Stimulated activated naive CD4-positive, alpha-beta T cell treated with Interleukin-2 at 50 U/mL for 16 hours (primary cell): ENCODE measurements at places on chromosomes 7 and 10.

DNA sequence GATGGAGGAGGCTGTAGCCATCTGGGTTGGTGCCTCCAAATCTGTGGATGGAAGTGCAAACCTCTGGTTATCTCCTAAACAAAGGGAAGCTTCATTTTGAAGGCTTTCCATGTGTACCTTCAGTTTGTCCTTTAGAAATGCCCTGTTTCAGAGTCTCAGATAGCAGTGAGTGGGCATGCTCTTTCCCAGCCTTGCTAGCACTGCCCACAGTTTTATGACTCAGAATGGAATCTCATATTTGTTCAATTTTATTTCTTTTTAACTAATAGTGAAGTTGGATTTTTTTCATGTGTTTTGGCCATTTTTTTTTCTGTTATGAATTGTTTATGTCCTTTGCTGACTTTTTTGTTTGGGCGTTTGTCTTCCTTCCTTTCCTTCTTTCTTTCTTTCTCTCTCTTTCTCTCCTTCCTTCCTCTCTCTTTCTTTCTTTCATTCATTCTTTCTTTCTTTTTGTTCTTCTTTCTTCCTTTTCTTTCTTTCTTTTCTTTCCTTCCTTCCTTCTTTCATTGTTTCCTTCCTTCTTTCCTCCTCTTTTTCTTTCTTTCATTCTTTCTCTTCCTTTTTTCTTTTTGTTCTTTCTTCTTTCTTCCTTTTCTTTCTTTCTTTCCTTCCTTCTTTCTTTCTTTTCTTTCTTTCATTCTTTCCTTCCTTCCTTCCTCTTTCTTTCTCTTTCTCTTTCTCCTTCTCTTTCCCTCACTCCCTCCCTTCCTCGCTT is 25.6 kb downstream of the PRF1 start:
- DNase-seq = no peak

DNA sequence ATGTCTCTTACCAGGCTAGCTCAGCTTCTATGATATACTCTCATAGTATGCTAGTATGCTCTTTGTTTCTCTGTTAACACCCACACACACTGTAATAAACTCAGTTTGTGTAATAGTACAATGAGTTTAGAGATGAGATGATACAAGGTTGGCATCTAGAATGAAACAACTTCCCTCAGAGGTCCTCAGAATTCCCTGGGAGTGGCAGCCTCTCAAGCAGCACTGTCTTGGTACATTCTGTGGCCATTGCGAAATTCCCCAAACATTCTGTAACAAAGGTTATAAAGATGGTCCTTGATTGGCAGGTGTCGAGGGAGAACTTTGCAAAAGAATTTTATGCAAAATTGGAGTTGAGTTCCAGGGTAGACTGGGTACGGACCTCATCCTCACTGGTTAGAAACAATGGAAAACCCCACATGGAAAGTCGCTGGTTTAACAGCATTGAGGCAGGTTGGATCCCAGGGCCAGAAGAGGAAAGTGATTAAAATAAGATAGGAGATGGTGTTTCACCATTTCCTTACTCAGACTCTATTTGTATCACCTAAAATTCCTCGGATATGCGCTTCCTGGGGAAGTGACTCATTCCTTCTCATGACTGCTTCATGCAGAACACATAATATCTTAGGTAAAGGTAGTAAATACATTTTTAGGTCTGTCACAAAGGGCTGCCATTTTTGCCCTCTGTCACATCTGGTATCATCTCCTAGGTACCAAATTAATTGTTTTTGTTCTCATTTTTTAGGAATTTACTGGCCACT is 657.8 kb downstream of the SORCS1 start:
- no peak for DNase-seq

DNA sequence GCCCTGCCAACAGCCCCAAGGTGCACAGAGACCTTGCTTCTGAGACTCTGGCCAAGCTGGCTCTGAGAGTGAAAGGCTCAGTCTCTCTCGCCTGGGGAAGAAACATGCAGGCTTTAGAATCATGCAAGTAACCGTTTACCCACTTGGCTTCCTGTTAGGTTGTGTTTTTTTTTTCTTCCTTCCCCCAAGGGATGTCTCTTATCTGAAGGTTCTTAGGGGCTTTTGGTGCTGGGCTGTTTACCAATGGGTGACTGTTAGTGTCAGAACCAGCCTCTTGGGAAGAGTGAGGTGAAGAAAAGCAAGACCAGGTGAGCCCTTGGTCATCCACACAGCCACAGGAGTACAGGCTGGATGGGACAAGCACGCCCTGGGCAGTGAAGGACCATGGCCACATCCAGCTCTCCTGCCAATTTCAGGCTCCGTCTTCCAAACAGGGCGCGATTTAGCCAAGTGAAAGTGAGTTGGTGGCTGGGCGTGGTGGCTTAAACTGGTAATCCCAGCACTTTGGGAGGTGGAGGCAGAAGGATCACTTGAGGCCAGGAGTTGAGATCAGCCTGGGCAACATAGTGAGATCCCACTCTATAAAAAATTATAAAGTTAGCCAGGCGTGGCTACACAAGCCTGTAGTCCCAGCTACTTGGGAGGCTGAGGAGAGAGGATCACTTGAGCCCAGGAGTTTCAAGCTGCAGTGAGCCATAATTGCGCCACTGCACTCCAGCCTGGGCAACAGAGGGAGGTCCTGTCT is 76.3 kb upstream of the CUX1 start:
- DNase-seq = no peak

DNA sequence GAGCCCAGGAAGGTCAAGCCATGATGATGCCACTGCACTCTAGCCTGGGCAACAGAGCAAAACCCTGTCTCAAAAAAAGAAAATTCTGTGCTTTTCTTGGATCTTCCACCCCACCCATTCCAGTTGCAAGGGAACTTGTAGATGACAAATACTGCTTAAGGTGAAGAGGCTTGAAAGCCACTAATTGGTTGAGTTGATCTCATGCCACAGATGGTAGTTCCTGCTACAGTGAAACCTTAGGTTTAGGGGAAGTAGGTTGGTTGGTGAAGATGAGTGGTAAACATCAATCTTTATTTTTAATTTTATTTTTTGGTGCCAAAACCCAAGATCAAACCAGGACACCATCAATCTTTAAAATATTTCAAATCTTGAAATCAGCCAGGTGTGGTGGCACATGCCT is 2.9 kb upstream of the GDI2 start:
- no peak for DNase-seq

DNA sequence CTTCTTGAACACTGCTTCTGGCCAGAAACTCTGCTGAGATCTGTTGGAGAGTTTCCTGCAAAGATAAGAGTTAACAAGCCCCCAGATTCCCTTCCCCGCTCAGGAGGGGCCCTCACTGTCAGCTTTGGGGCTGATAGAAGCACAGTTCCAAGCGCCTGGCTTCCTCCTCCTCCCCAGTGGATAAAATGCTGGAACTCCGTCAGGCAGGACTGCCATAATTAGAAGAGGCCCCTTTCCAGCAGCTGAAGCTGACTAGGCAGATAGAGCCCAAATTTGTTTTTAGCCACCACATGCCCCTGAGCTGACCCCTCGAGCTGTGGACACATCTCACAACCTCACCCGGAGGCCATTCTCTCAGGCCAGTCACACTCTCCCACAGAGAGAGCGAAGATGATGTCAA is 89.4 kb downstream of the TBXAS1 start:
- no peak for DNase-seq

GRCh38 chr7:36448781-36449379 is 59.2 kb downstream of the ANLN start:
- no peak for DNase-seq

DNA sequence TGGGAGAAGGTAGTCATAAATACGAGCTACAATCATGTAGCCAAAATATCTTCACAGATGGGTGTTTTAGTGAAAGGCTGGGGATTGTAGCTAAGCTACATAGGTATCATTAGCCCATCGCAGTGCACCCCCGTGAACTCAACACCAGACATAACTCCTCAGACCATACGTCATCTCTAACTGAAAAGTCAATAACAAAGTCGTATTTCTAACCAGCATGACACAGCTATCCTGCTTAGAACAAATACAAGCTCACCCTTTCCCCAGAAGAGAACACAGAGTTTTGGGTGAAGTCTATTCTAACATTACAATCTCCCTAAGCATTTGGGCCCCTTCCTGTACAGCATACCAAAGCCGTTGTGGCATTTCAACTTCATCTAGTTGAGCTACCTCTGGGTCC is 636.6 kb upstream of the DPP6 start:
- DNase-seq = no peak

DNA sequence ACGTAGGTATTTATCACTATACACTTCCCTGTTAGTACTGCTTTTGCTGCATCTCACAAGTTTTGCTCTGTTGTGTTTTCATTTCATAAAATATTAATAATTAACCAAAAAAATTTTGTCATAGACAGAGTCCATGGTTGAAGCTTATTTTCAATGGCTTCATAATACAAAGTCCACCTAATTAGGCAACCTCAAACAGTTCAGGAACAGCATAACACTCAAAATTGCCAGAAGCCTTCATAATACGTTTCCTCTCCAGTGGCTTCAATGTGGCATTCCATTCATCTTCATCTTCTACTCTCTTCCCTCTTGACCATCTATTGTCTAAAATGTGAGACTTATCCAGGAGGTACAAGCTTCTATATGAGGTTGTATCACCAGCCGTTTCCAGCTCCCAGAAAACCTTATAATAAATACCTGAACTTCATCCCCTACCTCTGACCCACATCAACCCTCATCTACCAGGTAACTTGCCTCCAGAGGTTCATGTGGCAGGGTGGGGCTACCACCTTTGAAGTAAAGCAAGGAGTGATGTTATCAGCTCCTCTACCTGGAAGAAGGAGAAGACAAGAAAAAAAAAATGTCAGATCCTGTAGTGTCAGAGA is 337.3 kb downstream of the MALRD1 start:
- no peak for DNase-seq

GRCh38 chr7:20233362-20233761 is 16.2 kb upstream of the MACC1 start:
- no peak for DNase-seq

DNA sequence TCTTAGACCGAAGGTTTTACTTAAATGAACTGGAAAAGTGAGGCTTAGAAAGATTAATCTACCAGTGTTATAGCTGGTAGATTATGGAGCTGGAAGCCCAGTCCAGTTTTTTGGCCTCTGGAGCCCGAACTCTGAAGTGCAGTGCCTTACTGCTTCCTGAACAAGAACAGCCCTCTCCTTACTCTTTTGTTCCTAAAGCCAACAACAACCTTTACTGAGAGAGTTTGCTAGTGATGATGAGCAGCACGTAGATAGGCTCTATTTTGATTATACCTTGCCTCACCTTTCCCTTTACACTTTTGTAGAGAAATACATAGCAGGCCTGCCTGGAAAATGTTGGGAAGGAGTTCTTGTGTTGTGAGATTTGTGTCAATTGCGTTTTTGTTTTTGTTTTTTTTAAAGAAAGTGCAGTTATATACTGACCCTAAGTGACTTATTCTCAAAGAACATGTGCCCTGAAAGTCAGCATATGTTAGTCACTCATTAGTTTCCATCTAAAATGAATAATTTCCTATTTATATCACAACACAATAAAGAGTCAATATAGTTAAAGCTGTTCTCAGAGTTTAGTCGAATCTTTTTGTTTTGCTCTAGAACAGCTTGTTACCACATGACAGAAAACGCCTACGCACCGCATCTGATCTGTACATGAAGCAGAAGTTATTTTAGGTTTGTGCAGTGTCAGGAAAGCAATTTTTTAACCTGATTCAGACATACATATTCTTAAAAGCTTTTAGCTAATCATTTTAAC is 33.0 kb downstream of the PLEKHA1 start:
- DNase-seq = no peak

DNA sequence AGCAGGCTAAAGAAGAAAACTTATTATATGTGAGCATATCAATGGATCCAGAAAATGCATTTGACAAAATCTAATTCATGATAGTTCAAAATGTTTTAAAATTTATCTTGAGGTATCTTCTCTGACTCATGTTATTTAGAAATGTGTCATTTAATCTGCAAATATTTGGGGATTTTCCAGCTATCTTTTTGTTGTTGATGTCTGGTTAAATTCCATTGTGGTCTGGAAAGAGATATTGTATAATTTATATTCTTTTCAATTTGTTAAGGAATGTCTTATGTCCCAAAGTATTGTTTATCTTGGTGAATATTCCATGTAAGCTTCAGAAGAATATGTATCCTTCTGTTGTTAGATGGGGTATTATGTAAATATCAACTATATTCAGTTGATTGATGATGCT is 942.5 kb downstream of the KCNMA1 start:
- DNase-seq = no peak

- DNase-seq = no peak
Observed at GRCh38 chr10:79166741-79167140, 98.0 kb downstream of the ZMIZ1 start.

GRCh38 chr7:112596981-112597380 is 116.2 kb downstream of the LSMEM1 start:
- no peak for DNase-seq

GRCh38 chr10:16828701-16829175 is 11.5 kb upstream of the RSU1 start:
- DNase-seq = no peak

- DNase-seq = no peak
Observed at GRCh38 chr10:34858003-34858402, 42.9 kb upstream of the PARD3 start.

DNA sequence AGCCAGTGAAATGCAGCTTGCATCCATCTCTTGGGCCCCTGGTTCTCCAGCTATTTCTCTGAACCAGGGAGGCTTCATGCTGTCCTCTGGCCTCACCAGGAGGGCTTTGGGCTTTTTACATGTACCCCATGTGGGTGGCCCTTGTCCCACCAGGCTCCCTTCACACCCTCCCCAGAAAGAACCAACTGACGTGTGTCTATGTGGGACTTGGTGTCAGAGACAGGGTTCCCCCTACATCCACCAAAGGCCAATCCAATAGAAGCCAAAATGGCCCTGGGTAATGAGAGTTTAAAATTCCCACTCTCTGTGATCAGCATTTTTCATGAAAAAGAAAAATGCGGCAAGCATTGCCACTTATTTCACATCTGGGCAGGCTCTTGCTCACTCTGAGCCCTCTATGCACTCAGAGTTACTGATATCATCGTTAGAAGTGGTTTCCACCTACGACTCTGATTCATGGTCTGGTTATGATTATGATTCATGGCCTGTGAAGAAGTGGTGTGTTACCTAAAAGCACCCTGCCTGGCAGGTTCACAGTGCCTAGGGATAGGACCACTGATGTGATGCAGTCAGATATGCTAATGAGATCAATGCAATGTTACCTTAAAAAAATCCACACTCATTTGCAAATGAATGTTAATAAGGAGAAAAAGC is 133.5 kb downstream of the BUB3 start:
- DNase-seq = peak; percentile 3

- DNase-seq = no peak
Observed at GRCh38 chr7:25821225-25821624, 330.8 kb upstream of the NFE2L3 start.
